ENCODE measurements at places on chromosomes 6 and 20.

- no peak for DNase-seq
Measured at GRCh38 chr6:162273986-162274385, 453.6 kb downstream of the PRKN start.

DNA sequence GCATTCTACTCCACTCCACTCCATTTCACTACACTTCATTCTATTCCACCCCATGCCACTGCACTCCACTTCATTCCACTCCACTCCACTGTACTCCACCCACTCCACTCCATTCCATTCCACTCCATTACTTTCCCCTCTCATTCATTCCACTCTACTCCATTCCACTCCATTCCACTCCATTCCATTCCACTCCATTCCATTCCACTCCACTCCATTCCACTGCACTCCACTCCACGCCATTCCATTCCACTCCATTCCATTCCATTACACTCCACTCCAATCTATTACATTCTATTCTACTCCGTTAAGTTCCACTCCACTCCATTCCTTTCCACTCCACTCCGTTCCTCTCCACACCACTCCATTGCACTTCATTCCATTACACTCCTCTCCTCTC, 25.0 kb upstream of the DEFB125 start:
- no peak for DNase-seq

DNA sequence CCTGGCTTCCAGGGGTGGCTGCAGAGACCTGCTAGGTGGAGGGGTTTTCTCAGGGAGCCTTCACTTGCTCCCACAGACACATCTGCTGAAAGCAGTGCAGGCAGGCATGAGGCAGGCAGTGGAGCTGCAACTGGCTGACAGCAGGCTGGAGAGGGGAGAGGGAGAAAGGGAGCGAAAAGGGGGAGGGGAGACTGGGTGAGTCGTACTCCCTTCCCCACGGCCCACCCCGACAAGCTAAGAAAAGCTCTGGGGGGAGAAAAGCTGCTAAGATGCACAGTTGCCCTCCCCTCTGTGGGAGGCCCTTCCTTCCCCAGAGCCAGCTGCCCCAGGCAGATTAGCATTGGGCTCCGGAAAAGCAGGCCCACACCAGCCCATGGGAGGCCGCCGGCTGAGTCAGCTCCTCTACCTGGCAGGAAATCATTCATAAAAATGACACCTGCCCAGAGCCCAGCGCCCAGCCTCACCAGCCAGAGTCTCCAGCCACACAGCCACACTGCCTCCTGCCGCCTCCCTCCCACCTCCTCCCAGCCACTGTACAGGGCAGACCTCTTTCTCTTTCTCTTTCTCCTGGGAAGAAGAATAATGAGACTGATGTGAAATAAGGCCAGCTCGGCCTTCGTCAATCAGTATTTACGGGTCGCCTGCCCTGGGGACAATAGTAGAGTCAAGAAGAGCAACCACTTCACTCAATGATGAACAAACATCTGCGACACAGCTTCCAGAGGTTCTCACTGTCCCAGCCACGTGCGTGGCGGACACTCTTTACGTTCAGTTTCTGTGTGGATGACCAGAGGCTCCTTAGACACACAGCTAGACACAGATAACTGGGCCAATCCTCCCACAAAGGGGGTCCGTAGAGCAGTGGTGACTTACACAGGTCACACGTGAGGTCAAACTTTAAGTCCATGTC, 7.7 kb upstream of the C20orf203 start:
- no peak for DNase-seq

DNA sequence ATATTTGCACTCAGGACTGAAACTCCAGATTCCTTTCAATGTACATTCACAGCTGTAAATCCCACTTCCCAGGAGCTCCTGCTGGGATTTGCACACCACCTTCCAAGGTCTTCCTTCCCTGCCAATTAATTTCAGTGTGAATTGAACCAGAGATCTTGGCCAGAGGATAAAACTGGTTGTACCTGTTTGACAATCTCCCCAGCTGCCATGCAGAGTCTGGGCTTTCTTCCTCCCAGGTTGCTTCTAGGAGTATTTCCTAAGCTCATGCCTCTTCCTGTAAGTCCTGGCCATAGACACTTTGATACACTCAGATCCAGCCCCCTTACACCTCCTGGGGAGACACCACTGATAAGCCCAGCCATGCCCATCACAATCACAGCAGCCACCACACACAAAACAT, 15.6 kb downstream of the MAFB start:
- DNase-seq = no peak

- no peak for DNase-seq
Measured at GRCh38 chr6:161000632-161001031, 9.1 kb downstream of the MAP3K4 start.

DNA sequence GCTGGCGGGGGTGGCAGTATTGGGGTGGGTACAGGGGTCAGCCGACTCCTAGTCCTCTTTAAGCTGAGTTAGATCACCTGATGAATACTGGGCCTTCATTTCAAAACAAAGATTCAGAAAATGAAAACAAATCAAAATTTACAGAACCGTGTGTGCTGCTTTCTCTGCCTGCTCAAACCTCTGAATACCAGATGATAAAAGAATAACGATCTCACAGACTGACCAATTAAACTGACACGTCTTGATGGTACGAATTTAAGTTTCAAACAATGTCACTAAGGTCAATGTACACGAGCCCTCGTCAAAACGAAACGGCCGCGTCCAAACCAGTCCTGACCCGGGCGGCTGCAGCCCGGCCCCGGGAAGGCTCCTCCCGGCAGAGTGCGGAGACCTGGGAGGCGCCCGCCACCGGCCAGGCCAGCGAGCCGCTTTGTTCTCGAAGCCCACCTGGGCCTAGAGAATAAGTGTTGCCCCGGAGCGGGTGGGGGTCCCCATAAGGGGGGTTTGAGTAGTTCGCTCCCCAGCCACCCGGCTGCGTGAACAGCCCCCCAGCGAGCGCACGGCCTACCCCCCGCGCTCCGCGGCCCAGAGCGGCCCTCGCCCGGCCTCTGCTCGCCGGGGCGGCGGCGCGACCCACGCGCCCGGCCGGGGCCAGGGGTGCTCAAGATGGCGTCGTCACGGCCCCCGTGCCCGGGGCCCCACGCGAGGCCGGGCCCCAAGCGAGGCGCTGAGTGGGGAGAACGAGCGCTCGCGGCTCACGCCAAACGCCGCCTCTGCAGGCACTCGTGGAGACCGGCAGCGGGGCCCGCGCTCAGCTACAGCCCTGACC, 728 bp downstream of the PSMA7 start:
- DNase-seq = no peak

GRCh38 chr6:43277643-43278523, 20.2 kb upstream of the SLC22A7 start:
- DNase-seq = no peak

DNA sequence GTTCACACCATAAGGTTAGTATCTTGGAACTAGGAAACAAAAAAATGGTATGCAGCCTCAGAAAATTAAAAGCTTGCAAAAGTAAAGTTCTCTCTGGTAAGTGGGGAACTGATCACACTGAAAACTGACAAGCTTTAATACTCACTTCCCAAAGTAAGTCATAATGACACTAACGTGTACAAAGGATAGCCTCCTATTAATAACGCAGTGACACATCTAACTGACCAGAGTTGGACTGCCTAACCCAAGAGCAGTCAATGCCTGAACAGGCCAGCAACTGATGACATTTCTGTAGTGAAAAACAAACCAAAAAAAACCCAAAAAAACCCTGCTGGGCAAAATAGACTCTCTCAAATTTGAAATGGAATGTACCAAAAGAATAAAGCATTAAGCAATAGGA, 30.7 kb downstream of the CHD6 start:
- no peak for DNase-seq
